ENCODE measurements at places on chromosomes 6 and 20.

DNA sequence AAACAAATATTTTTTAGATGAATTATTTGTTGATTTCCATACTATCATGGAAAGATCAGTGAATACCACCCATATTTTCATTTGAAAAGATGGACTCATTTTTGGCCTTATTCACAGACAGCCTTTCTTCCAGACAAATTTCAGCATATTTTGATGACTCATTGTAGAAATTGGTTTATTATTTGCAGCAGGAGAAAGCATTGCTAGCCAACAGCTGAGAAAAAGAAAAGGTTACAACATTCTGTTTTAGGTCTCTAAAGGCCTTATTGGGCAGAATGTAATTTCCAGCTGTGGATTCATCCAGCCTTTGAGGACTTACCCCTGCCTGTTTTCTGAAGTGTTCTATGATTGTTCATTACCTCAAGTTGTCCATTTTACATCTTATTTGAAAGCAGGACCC, 201.9 kb downstream of the PLCB4 start:
- no peak for DNase-seq

GRCh38 chr6:103784117-103784516, 1075.6 kb downstream of the HACE1 start:
- DNase-seq: no peak

- DNase-seq: no peak
Observed at GRCh38 chr20:62553136-62553837, 77.5 kb upstream of the GATA5 start.

DNA sequence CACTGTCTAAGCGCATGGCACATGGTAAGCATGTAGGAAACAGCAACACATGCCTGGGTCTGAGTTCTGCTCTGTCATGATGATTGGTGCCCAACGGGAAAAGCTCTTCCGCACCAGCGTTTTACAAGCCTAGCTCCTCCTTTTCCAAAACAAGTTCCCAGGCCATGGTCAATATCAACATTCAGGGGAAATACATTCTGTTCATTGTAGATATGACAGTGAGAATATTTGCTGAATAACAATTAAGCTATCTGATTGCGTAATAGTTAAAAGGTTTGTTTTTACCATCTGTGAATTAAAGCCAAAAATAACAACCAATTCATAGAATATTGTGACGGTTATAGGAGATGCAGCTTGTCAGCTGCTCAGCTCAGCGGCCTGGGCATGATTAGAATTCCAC, 404.3 kb upstream of the SLC35B3 start:
- no peak for DNase-seq

DNA sequence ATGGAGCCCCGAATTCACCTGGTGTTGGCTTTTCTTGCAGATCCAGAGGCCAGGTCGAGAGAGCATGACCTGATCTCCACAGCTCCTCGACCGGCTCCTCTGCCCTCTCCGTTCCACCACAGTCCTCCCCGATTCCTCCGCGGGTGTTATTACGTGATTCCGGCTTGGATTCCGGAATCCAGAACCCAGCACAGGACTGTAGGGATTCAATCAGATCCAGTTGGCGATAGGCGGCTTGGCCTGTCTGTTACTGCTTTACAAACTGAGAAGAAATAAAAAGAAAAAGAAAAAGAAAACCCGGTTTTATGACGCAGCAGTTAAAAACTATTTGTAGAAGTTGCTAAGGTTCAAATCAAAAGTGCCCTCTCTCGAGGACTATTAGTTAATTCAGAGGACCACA, 222.7 kb downstream of the EYA2 start:
- no peak for DNase-seq

All from GM13976 (cell line).